Stimulated activated CD8-positive, alpha-beta memory T cell treated with anti-CD3 and anti-CD28 coated beads, Interleukin-4, amount 100 ng/mL, for 1 hour (primary cell): ENCODE measurements at places on chromosomes 5 and 9.

DNA sequence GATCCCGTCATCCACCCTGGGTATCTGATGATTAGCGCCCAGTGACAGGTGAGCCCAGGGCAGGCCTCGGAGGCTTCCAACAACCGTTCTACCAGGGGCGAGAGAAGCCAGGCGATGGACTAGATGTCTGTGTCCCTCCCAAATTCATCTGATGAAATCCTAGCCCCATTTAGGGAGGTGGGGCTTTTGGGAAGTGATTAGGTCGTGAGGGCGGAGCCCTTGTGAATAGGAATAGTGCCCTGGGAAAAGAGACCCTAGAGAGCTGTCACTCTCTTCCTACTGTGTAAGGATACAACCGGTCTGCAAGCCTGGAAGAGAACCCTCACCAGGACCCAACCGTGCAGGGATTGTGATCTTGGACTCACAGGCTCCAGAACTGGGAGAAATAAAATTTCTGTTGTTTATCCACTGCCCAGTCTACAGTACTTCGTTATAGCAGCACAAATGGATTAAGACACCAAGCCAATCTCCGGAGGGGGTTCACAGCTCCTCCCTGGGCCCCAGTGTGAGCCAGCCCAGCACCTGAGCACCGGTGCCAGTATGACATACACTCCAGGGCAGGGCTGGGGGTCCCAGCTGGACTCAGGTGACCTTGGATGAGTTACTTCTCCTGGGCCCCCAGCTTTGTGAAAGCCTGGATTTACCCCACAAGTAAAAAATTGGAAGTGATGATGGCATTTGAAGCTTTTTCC, 162.2 kb downstream of the DAB2IP start:
- no peak for DNase-seq

- DNase-seq = no peak
These were observed 48.8 kb downstream of the MVB12B start for GRCh38 chr9:126375386-126375785.

DNA sequence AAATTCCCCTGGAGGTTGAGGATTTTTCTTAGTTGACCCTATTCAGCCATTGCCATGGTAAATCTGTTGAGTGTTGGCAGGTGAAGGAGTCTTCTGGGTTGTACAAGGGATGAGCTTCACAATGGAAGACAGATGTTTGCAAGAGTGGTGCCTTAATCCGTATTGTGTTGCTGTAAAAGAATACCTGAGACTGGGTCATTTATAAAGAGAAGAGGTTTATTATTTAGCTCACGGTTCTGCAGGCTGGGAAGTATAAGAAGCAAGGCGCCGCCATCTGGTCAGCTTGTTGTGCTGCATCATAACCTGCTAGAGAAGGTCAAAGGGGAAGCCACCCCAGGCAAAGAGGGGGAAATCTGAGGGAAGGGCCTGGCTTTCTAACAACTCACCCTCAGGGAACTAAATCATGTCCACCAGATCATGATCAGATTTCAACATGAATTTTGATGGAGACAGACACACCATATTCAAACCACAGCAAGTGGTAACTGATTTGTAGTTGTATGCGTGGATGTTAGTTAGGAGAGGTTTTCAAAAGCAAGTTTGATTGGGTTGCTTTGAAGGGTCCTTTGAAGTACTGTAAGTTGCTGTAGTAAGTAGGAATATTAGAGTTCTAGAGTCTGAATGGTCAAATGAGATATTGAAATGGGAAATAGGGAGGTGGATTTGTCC, 2.5 kb downstream of the TNPO1 start:
- DNase-seq = no peak

DNA sequence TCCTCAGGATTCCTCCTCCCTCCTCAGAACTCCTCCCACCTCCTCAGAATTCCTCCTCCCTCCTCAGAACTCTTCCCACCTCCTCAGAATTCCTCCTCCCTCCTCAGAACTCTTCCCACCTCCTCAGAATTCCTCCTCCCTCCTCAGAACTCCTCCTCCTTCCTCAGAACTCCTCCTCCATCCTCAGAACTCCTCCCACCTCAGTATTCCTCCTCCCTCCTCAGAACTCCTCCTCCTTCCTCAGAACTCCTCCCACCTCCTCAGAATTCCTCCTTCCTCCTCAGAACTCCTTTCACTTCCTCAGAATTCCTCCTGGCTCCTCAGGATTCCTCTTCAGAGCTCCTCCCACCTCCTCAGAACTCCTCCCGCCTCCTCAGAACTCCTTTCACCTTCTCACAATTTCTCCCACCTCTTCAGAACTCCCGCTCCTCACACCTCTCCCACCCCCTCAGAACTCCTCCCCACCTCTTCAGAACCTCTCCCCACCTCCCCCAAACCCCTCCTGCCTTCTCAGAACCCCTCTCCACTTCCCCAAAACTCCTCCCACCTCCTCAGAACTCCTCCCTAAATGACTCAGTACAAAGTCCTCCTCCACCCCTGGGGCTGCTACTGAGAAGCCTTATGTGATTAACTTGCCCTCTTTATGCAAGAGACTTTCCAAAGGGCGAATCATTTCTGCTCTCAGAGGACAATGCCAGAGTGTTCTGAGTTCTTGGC, 23.2 kb downstream of the SLC46A2 start:
- DNase-seq = no peak

DNA sequence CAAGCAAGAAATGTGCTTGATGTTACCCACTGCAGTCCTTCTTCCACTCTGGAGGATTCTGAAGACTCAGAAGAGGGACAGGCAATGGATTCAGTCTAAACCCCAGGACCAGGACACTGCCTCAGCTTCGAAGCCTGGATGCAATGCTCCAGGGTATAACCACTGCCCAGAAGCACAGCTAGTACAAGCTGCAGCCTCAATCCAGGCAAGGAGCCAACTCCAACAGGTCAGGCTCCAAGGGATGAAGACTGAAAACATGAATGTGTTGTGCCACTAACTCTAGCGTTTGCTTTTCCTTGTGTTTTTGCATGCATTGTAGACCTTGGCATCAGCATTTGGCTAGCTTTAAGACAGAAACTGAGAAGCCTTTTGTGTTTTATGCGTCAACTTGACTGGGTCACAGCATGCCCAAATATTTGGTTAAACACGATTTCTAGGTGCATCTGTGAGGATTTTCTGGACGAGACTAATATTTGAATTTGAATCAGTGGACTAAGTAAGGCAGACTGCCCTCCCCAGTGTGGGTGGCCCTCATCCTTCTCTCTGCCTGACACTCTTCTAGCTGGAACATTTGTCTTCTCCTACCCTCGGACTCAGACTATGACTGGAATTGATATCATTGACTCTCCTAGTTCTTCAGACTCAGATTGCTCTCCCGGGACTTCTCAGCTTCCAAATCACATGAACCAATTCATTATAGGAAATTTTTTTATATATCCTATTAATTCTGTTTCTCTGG, 20.5 kb upstream of the GPX3 start:
- no peak for DNase-seq

DNA sequence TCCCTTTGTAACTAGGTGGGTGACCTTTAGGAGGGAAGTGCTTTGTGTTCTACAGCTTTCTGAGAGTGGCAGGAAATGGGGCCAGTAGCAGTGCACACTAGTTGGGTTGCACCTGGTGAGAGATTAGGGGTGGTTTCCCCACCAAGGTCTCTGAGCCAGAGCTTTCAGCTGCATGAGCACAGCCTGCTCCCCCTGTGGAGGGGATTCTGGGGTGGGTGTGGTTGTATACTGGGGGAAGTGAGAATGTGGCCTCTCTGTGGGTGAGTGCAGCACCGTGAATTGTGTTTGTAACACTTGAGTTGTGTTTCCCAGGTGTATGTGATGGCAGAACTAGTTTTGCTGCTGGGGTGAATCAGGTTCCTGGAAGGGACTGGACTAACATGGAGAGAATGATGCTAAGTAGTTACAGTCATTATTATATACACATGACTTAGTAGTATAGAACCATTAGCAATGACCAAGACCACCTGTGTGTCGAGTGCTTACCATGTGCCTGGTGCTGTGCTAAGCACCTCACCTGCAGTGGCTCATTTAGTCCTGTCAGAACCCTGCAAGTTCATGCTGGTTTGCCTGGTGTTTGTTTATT, 11.8 kb upstream of the CXXC5 start:
- DNase-seq = no peak

DNA sequence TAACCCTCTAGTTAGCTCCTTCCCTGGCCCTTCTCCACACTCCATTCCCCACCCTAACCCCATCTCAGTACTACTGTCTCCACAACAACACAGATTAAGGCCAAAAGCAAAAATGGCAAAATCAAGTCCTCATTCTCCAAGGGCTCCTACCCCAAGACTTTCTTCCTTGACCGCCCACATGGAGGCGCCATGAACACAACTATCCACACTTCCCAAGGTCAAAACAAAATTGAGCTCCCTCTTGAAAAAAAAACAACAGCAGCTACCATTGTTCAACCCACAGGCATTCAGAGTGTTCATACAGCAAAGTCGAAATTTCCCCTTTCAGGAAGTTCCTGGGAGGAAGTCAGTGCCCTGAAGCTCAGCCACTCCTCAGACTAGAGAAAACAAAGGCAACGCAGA, 54.4 kb downstream of the GNAQ start:
- peak; percentile 34 for DNase-seq

DNA sequence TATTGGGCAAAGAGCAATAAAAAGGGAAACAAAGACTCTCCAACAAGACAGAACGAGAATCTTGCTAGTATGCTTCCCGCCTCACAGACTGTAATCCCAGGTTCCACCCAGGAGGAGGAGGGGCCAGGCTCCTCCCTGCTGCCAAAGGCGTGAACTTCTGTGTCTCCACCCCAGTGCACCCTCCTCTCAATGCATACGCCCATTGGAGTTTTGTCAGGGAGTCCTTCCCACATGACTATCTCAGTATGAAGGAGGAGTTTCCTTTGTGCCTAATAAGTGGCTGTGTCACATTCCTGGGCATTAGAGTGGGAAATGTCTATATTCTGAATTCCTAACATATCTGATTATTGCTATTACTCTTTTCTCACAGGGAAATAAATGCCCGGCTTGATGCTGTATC, 106.4 kb upstream of the DHFR start:
- DNase-seq = no peak
